ENCODE measurements at places on chromosomes 7 and 10.

- DNase-seq, result no peak
These were observed 24.9 kb downstream of the SAMD9 start for GRCh38 chr7:93092757-93093370.

DNA sequence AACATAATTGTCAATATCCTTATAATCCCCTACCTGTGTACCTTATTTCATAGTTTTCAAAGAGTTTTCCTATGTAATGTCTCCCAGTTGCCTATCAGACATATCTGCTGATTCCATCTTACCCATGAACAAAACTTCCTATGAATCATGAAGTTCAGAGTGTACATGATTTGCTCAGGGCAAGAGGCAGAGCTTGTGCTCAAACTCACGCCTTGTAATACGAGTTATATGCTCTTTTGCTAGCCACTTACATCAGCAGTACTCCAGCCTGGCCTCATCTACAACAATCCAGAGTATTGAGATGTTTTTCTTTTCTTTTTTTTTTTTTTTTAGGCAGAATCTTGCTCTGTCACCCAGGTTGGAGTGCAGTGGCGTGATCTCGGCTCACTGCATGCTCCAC lies 11.8 kb downstream of the PKD2L1 start:
- DNase-seq, result no peak

DNA sequence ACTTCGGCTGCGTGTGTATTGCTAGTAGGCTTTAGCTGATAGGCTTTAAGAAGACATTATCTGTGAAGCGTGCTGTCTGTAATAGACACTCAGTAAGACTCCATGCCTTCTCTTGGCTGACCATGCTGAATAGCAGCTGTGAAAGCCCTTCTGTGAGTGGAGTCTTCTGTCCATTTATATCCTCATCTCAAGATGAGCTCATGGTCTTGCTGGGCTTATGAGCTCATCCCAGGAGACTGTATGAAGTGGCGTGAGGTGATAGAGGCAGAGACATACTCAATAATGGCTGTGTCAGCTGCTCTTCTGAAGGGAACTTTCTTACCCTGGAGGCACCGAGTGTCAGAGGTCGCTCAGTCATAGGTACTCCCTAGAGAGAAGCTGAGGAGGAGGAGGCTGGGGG lies 111.5 kb downstream of the SH2D4B start:
- no peak for DNase-seq

DNA sequence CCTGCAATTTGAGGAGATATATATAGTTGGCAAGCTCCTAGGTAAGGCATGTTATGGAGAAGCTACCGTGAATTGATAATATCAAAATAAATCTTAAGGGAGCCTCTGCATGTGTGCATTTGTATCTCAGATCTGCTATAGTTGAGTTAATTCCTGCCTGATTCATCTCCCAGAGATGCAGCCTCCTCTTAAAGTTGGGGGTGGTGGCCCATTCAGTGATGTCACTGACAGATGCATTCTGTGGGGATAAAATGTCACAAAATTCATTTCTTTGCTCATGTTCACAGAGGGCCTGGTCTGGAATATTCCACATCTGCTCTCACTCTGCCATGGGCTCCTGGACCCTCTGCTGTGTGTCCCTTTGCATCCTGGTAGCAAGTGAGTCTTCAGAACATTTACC lies 185.8 kb upstream of the PRSS1 start:
- DNase-seq, result no peak

DNA sequence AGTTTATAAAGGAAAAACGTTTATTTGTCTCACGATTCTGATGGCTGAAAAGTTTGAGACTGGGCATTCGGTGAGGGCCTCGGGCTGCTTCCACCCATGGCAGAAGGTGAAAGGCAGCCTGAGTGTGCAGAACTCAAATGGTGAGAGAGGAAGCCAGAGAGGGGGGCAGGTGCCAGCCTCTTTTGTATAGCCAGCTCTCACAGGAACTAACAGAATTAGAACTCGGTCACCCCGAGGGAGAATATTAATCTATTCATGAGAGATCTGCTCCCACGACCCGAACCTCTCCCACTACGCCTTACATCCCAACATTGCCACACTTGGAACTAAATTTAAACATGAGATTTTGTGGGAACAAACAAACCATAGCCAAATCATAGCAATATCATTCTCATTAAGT lies 112.6 kb downstream of the ZPBP start:
- DNase-seq, result no peak

DNA sequence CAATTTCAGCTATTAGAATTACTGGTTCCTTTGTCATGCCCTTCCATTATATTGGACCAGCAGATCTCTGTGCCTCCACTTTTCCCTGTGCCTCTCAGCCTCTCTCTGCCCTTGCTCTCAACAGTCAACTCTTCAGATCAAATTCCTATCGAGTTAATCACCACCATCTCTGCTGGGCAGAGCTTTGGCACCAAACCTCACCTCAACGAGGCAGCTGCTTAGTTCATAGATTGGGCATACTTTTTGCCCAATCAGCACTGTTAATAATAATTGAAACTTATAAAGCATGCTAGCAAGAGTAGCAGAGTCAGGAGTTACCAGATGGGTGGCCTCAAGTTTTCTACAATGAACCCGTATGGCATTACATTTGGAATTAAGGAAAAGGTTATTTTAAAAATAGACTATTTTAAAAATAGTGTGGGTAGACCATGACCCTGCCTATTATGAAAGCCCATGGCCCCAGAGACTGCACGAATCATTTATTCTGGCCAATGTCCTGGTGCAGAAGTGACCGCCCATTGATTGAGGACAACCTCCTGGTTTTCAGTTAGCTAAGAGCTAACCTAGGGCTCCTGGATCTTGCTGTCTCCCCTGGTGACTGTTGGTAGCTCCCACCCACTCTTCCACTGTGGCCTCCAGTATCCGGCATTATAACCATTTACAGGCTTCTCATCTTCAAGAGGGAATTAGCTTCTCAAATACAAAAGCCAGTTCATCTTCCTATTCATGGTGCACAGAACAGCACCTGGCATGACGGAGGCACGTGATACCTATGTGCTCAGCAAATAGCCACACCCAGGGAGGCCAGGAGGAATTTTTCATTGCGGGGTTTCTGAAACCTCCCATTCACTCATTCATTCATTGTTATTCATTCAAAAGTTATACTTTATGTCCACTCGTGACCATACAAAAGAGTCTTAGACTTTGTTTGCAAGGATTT lies 265.4 kb downstream of the INHBA start:
- DNase-seq, result no peak

- DNase-seq, result no peak
These were observed 46.9 kb upstream of the GPAM start for GRCh38 chr10:112230325-112230988.

GRCh38 chr7:114942446-114943175 lies 20.7 kb downstream of the MDFIC start:
- no peak for DNase-seq

DNA sequence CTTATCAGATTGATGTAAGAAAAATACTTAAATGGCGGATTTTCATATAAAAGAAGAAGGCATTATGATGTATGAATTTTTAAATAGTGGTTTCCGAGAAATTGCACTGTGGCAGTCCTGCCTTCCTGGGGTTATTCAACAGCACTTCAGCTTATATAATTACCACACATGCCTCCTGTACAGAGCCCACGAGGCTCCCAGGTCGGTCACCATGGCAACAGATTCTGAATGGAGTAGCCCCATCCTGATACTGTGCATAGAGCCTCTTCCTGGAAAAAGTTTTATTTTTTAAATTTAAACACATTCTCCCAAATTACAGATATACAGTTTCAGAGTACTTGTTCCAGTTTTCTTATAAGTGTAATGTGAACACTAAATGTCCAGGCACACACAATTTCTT lies 15.9 kb upstream of the ASB4 start:
- DNase-seq, result no peak

DNA sequence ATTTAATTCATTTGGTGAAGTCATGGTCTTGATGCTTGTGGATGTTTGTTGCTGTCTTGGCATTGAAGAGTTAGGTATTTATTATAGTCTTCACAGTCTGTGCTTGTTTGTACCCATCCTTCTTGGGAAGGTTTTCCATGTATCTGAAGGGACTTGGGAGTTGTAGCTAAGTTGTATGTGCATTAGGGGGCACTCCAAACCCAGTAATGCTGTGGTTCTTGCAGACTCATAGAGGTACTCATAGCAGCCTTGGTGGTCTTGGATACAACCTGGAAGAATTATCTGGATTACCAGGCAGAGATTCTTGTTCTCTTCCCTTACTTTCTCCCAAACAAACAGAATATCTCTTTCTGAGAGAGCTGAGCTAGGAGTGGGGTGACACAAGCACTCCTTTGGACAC lies 93.2 kb downstream of the ADCYAP1R1 start:
- no peak for DNase-seq

- no peak for DNase-seq
These were observed 122.7 kb upstream of the PRSS1 start for GRCh38 chr7:142626420-142627035.

DNA sequence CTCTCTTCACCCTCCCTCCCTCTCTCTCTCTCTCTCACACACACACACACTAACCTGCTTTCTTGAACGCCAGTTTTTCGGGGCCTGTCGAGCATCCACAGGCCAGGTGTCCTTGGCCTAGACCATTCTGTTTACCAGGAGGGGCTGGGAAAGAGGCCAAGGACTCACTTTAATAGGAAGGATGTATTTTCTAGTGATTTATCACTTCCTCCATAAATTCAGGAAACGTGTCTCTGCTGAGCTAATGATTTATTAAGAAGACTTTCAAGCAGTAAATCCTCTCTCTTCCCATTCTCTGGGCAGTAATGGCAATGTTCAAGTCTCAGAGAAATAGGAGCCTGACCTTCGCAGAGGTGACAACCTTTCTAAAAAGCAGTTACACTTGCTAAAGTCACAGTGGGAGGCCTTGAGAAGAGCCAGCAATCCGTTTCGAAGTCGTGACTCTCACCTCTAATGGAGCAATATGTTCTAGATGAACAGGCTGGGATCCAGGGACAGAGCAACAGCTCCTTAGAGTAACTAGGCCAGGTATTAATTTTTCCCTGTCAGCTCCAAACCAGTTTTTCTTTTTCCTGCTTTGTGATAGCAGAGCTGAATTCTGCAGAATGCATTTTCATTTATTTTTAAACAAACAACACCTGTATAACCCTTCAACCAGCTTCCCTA lies 1357.5 kb upstream of the SORCS1 start:
- no peak for DNase-seq

- no peak for DNase-seq
These were observed 5.8 kb upstream of the NCOA4 start for GRCh38 chr10:46035923-46036849.

DNA sequence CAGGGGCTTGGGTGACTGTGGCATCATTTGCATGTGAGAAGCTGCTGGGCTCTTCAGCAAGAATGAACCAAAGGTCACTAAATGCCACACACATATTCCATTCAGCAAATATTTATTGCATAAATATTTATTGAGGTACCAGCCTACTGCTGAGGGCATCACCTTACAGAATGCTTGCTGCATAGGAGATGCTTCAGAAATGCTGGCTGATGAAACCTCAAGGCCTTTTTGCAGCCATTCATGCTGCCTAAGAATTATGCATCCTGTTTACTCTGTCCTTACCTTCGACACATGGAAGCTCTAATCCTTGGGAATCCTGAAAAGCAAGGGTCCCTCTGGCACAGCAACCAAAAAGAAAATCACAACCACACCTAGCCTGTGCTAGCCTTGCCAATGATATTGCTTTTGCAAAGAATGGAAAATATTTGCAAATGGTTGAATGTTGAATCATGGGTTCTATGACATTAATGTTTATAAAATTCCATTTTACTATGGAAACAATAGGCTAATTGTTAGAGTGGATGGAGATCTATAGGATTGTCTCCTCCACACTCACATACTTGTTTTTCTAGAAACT lies 79.6 kb downstream of the PCGF5 start:
- no peak for DNase-seq

GRCh38 chr10:79416578-79417255 lies 28.7 kb downstream of the ZCCHC24 start:
- no peak for DNase-seq

DNA sequence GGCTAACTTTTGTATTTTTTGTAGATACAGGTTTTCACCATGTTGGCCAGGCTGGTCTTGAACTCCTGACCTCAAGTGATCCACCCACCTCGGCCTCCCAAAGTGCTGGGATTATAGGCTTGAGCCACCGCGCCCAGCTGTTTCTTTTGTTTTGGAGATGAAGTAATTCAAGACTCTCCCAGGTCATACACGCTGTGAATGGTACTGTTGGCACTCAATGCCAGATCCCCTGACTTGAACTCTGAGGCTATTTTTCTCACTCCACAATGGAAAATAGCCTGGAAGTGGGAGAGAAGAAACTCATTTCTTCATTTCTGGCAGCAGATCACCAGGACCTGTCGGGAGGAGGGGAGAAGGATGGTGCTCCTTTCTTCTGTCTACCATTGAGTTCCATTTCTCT lies 32.4 kb downstream of the BLVRA start:
- DNase-seq, result no peak

GRCh38 chr10:42475168-42476098 lies 162.9 kb downstream of the ZNF33B start:
- no peak for DNase-seq

DNA sequence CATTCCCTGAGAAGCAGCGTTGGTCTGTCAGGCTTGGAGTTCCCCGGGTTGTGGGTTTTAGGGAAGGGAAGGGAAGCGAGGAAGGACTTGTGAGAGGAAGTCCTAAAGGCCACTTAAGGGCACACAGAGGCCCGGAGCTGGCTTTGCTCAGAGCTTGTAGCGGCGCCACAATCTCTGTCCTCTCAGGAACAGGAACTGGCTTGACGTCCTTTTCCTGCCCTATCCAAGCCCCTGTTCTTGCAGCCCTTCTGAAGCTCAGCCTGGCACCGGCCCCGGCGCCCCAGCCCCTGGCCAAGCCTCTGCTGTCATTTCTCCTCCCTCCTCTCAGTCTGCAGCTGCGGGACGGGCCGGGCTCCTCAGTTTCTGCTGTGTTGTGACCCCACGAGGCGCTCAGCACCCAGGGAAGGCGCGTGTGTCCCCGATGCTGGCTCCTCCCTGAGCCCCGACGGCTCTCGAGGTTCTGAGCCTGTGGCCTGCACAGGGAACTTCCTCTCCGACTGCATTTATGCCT lies at the start of gene GIMAP8:
TSS of gene GIMAP8 (plus strand) at position 140 of the 511 bp plus-strand sequence. CDS start 16,069 bp downstream, outside the sequence.
- DNase-seq, result peak; percentile 19

- no peak for DNase-seq
These were observed 78.5 kb upstream of the PPIF start for GRCh38 chr10:79268742-79269141.

DNA sequence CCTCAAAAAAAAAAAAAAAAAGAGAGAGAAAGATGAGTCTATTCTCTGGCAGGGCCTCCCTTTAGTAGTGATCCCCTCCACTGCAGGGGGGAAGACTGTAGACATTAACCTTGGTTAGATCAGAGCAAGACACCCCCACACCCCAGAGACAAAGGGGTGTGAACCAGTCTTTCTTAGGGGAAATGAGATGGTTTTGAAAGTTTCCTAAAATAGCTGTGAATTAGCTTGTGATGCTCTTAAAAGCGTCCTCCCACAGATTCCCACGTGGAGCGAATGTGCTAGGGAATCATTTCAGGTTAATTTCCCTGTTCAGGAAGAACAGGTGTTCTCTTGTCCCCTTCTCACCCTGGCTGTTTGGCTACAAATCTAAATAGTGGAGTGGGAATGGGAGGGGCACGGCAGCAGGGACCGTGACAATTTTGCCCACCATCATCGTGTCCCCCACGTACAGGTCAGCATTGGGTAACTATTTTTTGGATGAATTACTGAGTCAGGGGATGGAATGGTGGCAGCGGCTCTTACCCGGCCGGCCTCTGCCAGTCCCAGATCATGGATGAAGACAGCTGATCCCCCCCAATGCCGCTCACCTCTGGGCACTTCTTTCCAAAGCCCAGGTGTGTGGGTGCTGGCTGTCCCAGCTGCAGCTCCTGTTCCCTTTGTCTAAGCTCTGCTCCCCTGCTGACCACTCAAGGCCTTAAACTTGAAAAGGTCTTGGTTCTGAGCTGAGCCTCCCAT lies 152.9 kb downstream of the CCDC3 start:
- DNase-seq, result no peak

- DNase-seq, result no peak
These were observed 81.3 kb downstream of the PIP4K2A start for GRCh38 chr10:22633106-22633505.
